Stimulated activated CD4-positive, alpha-beta T cell treated with anti-CD3 and anti-CD28 coated beads, TNF-alpha, amount 100 ng/mL, for 1 hour (primary cell): ENCODE measurements at places on chromosomes 3 and 15.

DNA sequence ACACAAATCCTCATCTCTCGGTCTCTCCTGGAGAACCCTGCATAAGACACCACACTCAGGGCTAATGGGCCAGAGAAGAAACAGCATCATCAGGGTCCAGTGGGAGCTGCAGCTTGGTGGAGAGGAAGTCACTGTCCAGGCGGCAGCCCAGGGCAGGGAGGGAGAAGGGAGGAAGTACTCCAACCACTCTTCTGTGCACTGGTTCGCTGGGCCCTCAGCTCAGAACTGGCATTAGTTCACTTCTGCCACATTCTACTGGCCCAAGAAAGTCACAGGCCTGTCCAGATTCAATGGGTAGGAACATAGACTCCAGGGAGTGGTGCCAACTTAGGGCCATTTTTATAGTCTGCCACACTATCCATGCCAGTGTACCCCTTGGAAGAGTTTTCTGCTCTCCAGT is 169.0 kb downstream of the ABHD5 start:
- DNase-seq, result no peak

- DNase-seq, result no peak
Measured at GRCh38 chr3:64417816-64418215, 192.6 kb upstream of the PRICKLE2 start.

GRCh38 chr3:51044982-51045381 is 340.1 kb upstream of the MANF start:
- no peak for DNase-seq

- DNase-seq, result peak; percentile 3
Measured at GRCh38 chr15:83207660-83208366, at the start of gene HDGFL3. HDGFL3 (minus strand) TSS chr15:83207823; CDS start chr15:83207414, 409 bp downstream.

DNA sequence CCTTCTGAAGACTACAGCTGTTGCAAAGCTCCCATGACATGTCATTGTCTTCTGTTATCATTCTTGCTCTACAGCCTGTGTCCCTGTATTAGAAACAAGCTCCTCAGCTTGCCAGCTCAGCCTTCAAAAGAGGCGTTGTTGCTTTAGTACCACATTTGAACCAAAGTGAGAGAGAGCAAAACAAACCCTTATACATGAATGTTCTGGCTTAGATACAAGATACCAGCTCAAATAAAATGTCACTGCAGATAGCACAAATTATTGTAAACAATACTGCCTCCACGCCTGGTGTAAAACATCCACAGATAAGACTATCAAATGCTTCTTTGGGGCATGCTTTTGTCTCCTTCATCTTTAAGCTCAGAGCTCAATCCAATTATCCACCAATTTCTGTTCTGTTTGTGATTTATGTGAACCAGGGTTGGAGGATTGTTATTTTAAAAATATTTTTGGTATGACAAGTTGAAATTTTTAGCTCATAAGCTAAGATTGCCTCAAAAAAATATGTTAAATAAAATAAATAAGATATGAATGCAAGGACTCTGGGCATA is 403.6 kb upstream of the CDIN1 start:
- DNase-seq, result no peak

- DNase-seq, result no peak
Measured at GRCh38 chr3:148861277-148861869, 3.7 kb upstream of the CPA3 start.

DNA sequence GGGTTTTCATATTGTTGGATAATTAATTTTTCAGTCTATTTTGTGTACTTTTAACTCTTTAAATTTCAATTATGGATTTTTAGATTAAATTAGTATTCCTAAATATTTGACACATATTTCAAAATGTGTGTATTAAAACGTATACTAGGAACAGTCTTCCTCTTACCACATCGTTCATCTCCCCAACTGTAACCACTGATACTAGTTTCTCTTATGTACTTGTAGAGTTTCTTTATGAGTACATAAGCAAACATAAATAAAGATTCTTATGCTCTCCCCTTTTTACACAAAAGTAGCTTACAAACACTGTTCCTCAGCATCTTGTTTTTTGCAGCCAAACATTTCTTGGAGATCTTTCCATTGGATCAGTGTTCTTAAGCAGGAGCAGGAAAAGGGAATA is 45.9 kb downstream of the CMSS1 start:
- DNase-seq, result no peak

DNA sequence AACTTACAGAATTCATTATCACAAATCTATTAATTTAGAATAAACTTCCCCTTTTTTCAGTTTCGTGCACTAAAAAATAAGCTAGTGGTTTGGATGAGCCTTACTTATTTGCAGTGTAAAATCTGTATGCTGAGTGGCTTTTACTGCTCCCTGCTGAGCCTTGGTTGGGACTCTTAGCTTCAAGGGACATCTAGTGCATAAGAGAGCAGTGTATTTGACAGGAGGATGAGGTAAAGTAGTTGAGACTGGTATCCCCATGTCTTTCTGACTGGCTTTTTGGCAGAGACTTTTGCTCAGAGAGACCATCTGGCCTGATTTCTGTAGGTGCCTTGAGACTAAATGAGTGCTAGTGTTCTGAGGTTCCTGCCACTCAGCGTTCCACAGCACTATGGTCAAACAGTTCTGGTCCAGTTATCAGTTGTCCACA is 11.8 kb downstream of the CAPN7 start:
- DNase-seq, result no peak

GRCh38 chr3:139559541-139559940 is 20.0 kb upstream of the RBP1 start:
- DNase-seq, result no peak

GRCh38 chr3:114178770-114179368 is at the start of gene DRD3:
DRD3 (minus strand) TSS chr3:114179052; CDS start chr3:114171992, 7,060 bp downstream.
- no peak for DNase-seq

DNA sequence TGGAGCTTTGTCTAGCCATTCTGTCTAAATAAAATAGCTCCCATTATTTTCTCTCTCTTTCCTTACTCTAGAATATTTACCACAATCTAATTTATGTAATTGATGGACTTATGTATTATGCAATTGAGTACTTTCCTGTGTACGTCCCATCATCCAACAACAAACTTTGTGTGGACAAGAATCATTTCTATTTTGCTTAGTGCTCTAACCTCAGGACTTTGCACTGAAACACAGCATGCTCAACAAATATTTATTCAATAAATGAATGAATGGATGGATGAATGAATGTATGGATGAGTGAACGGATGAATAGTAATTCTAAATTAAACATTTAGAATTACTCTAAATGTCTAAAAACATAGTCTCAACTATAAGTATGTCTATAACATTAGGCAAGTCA is 115.2 kb upstream of the RORA start:
- DNase-seq, result no peak

- no peak for DNase-seq
Measured at GRCh38 chr3:6680119-6680806, 180.7 kb upstream of the GRM7 start.

DNA sequence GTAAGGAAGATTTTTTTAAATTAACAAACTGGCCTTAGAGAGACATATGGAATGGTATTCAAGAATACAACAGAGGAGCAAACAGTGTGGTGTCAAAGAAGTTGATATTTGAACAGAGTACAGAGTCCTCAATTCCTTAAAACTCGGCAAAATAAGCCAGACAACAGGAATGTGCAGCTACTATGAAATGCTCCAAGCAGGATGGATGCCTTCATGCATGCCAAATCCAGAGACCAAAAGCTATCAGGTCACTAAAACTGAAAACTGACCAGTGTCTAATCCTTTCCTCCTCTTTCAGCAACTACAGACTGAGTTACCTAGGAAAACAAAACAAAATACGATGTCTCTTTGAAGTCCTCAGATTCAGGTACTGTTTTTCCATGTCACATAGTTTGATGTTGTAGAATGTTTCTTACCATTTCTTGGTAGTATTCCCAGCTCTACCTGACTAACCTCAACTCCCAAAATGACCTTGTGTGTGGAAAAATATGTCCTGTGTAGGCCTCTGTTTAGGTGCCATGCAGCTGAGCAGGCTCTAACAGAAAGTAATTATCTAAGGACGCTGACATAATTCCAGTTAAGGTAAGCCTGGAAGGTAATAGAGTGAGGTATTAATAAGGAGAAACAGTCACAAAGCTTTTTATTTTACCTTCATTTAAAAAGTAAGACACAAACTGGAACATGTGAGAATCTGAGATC is 46.9 kb downstream of the TBL1XR1 start:
- DNase-seq, result no peak

GRCh38 chr15:64070965-64071851 is 22.4 kb downstream of the CIAO2A start:
- DNase-seq, result no peak

DNA sequence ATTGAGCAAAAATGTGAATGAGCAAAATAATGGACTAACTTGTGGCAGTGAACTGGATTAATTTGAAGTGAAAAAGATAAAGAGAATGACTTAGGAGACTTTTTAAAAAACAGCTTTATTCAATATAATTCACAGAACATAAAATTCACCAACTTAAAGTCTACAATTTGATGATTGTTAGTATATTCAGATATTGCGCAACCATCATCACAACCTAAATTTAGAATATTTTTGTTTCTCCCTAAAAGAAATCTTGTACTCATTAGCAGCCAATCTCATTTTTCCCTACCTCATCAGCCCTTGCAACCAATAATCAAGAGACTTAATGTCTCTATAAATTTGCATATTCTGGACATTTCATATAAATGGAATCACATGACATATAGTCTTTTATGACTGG is 496.5 kb downstream of the IGSF11 start:
- DNase-seq, result no peak
